Fibroblast of villous mesenchyme (primary cell): ENCODE measurements at places on chromosomes 3 and 15. TPM values are rescaled to one million over a fixed set of nuclear protein-coding genes. Genes with fewer than 3 reads are reported as not detected.

KATNBL1 gene
- 53.8 and 70.4 TPM in 2 replicates for total RNA-seq

TMCO5A gene
- total RNA-seq, result not detected in 2 replicates

ACVR2B gene
- total RNA-seq, result 1.3 and 1.9 TPM in 2 replicates

ABI3BP gene
- 4.2 and 7.8 TPM in 2 replicates for total RNA-seq

FAM81A gene
- total RNA-seq, result under 0.01 TPM in 2 replicates

GRAMD1C gene
- 2.2 and 2.3 TPM in 2 replicates for total RNA-seq

RBP2 gene
- total RNA-seq, result not detected in 2 replicates

LRRIQ4 gene
- total RNA-seq, result 0.32 TPM in 1 of 2 replicates, not detected in the other

CCDC66 gene
- 22.5 and 29.8 TPM in 2 replicates for total RNA-seq

ISLR gene
- total RNA-seq, result 73.8 and 83.4 TPM in 2 replicates

GALNT15 gene
- total RNA-seq, result 4.7 and 8.4 TPM in 2 replicates

ALS2CL gene
- 2.6 and 6.0 TPM in 2 replicates for total RNA-seq

GPR176 gene
- total RNA-seq, result 111 and 120 TPM in 2 replicates

RETNLB gene
- not detected in 2 replicates for total RNA-seq

TRIP4 gene
- 10.8 and 11.6 TPM in 2 replicates for total RNA-seq

ZNF621 gene
- total RNA-seq, result 18.0 and 19.0 TPM in 2 replicates
